ENCODE measurements at places on chromosomes 12 and 14.

DNA sequence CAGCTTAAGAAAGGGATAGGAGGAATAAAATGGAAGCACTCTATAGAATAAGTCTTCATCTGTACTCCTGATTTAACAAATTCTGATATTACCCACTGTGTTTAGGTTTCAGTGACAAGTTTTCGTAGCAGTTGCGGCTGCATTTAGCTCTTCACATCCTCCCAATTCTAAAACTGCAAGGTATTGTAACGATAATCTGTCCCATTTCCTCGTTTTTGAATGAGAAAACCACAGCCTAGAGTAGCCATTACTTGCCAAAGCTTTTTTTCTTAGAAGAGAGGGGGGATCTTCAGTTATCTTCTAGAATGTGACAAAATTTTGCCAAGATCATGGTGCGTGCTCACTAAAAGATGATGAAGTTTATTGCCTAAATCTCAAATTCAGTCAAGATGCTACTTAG is 155.8 kb downstream of the PDE3A start:
- DNase-seq = no peak

GRCh38 chr14:68477461-68478085 is 315.3 kb downstream of the ZFP36L1 start:
- DNase-seq = no peak

GRCh38 chr14:36505892-36506731 is 13.9 kb downstream of the NKX2-1 start:
- no peak for DNase-seq

DNA sequence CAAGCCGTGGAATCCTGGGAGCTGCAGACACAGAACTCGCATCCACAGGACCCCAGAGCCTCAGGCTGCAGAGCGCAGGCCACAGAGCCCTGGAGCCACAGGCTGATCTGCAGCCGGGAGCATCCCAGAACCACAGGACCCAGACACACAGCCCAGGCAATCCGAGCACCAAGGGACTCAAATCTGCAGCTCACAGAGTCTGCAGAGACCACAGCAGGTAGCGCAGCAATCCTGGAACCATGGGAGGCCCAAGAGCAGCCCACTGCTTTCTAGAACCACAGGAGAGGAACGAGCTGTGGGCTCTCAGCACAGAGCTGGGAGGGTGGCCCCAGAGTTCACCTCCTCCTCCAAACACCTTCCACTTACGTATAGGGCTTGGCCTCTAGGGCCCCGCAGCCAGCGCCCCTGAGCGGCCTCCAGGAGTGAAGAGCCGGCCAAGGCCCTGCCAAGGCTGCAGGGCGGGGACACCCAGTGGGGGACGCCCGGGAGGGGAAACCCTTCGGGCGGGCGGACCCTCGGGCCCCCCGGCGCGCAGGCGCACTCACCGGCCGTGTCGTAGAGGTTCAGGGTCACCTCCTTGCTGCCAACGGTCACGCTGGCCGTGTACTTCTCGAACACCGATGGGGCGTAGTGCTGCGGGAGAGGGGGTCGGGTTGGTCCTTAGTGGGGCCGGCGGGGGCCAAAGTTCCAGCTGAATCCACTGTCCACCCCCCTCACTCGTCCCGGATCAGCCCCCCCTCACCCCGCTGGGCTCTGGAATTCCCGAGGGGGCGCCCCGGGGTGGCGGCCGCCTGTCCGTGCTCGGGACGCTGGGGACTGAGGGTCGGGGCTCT is 665 bp downstream of the RHOF start:
- no peak for DNase-seq

- DNase-seq = no peak
Measured at GRCh38 chr12:68977909-68978610, 45.1 kb upstream of the CPM start.

GRCh38 chr14:69152181-69152901 is 578 bp downstream of the DCAF5 start:
- DNase-seq = no peak

DNA sequence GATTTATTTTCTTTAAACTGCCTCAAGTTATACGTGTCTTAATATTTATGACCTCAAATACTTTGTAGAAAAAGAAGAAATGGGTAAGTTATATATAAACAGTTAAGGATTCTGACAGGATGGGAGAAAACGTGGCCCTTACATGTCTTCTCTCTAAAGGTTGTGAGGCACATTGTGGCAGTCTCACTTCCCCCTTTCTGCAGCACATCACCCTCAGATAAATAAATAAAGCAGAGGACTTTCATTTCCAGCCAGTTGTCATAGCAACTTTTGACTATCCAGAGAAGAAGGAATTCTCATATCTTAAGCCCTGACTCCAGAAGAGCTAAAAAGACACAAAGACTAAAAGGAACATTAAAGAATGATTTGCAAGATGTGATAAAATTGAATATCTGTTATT is 28.8 kb upstream of the CEP83 start:
- no peak for DNase-seq

- DNase-seq = no peak
Measured at GRCh38 chr12:22874151-22874550, 249.2 kb downstream of the ETNK1 start.

- no peak for DNase-seq
Measured at GRCh38 chr14:104552738-104553125, 26.8 kb upstream of the C14orf180 start.

DNA sequence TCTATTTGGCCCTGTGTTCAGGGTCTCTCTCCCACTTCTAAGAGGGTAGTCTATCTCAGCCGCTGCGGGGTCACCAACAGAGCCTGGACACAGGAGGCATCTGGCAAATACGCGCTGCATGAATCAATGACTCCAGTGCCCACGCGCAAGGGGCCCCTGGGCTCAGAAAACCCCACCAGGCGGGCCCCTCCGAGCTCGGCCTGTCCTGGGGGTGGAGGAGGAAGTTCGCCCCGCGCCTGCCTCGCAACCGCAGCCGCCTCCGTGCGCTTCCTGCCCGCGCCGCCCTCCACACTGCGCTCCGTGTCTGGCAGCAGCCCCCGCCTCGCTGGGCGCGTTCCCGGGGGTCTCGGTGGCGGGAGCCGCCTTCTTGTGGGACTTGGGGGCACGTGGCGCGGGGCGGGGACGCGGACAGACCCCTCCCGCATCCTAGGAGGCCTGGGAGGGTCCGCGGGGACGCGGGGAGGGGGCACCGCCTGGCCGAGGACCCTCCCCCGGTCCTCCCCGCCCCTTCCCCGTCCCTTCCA is 811 bp upstream of the FBRSL1 start:
- no peak for DNase-seq

DNA sequence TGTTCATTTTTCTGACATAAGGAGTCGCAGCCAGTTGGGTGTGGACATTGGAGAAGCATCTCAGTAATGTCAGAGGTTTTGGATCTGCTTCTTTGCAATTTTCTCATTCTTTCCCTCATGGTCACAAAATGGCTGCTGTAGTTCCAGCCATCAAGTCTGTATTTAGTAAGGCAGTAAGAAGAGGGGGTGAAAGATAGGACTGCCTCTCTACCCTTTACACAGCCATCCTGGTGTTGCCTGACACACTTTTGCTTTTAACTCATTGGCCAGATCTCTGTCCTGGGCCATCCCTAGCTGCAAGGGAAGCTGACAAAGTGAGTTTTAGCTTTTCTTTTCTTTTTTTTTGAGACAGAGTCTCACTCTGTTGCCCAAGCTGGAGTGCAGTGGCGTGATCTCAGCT is 66.2 kb downstream of the EID3 start:
- DNase-seq = no peak

DNA sequence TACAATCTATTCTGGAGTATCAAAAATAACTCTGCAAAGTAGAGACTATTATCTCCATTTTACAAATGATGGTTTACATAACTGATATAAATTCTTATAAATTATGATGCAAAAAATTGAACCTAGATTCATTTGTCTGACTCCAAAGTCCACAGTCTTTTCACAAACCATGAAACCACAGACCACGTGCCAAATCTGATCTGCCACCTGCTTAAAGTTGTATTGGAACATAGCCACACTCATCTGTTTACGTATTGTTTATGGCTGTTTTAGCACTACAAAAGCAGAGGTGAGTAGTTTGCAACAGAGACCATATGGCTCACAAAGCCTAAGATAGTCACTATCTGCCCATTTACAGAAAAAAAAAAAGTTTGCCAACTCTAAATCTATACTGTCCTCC is 105.3 kb downstream of the KCNH5 start:
- no peak for DNase-seq

DNA sequence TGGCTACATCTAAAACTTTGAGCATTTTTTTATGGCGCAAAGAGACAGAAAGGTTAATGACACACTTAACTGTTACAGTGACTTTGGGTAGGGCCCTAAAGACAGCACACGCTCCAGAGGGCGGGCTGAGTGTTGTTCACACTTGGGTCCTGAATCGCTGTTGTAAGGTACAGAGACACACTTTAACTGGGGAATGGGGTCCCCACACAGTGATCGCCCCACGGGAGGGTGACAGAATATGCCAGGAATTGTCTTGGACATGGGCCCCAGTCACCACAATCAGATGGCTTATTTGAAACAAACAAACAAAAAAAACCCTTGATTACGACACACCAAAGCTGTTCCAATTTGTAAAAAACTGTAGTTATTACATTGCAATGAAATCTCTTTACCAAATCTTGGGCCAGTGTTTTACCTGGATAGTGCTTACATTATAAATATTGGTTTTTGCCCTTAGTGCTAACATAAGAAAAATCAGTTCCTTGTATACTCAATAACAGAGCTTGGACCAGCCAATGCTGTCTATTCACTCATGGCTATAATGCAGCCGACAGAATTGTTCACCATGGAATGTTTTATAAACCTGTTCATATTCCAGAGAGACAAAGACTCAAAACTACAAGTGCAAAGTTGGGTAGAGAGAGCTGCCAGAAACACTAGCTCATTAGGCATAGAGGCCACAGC is 28.3 kb downstream of the KCTD10 start:
- DNase-seq = no peak

DNA sequence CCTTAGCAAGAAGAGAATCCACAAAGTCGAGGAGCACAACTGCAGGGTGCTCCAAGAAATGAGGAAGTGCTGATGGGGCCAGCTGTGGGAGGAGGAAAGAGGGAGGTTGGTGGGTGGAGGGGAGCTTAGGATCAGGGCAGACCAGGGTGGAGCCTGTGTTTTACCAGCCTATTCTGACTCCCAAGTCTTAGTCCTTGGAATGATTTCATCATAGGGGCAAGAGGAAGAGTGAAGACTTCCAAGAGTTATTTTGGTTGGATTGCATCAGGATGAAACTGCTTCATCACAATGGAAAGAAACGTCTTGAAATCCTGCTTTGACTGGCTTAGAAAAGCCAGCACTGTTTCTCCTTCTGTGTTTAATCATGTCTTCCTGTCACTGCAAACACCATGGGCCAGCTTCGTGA is 194.0 kb downstream of the DPF3 start:
- no peak for DNase-seq

GRCh38 chr14:23543403-23543802 is 8.2 kb downstream of the ZFHX2 start:
- DNase-seq = no peak

DNA sequence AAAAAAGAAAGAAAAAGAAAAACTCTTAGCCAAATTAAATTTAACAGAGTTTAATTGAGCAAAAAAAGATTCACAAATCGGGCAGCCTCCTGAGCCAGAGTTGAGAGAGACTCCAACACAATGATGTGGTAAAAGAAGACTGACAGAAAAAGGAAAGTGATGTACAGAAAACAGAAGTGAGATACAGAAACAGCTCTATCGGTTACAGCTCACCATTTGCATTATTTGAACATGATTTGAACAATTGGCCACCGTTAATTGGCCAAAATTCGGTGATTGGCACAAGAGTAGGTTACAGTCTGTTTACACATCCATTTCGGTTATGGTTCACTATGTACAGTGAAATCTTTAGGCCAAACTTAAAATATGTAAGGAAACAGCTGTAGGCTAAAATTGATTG is 117.7 kb downstream of the SPTSSA start:
- DNase-seq = no peak

- no peak for DNase-seq
Measured at GRCh38 chr14:25444381-25444780, 394.4 kb upstream of the STXBP6 start.

DNA sequence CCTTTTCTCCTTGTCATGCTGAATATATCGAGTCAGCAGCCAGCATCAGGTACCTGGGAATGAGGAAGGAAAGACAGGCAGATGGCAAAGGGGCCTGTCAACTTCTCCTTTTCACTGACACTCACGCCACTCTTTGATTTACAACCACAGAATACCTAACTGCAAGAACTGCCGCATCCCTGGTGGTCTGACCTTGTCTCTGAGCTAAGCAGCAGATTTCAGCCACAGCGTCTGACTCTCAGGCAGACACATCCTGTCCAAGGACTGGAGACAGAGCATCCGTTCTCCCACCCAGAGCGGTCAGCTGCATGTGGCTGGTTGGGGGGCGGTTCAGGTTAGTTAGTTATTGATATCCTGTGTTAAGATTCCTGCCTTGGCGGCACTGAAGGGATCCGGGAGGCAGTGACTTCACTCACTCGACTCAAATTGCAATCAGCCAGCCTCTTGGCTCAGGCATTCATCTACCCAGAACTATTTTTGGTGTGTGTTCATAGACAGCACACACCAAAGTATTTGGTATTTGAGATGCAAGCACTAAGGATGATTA is 11.2 kb upstream of the MAP1LC3B2 start:
- DNase-seq = no peak

GRCh38 chr12:101794574-101794973 is 36.2 kb downstream of the GNPTAB start:
- DNase-seq = no peak

- DNase-seq = no peak
Measured at GRCh38 chr12:44403185-44403584, 472.9 kb downstream of the NELL2 start.

DNA sequence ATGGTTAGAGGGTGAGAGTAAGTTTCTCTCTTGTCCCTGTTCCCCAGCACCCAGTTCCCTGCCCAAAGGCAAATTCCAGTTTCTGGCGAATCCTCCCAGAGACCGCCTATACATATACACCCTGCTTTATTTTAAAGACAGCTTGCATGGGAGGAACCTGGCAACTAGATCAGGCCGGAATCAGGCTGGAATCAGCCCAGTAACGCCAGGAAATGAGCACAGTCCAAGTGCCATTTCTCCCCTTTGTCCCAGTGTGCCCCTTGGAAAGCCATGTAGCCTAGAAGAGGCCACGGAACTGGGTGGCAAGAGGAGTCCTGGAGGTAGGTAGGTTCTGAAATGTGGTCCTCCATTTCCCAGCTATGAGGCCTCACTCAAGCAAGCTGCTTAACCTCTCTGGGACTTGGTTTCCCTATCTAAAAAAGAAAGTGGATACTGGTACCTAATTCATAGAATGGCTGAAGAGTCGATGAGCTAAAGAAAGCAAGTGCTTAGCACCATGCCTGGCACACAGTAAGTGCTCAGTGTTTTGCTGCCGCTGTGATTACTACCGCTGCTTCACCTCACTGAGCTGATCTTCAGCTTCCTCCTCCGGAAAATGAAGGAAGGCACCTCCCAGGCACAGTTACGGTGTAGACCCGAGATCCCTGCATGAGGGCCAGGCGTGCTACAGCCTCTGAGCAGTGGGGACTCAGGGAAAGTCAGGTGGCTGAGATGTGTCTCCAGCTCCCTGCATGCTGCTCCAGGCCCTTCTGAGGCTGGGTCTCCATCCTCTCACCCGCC is 36.4 kb downstream of the PITPNM2 start:
- DNase-seq = no peak

All from retinal pigment epithelial cell (primary cell).